ENCODE measurements at places on chromosomes 2 and 18.

- DNase-seq = no peak
Observed at GRCh38 chr2:15619076-15619475, 27.4 kb downstream of the DDX1 start.

- no peak for DNase-seq
Observed at GRCh38 chr18:48938827-48939204, 11.9 kb downstream of the SMAD7 start.

DNA sequence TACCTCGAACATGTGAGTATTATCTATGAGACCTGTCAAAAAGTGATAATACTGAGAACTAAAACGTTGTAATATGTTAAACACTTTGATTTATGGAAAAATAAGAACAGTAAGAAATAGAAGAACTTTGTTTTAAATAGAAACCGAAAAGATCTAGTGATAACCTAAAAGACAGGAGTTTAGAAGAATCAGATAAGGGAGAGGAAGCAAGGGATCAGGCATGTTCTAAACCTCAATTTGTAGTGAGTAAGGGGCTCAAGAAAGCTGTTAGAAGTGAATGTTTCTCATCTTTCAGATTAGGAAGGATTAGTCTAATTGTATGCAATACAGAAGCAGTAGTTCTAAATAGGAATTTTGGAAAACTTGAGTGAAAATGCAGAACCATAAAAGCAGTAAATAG lies 168.7 kb upstream of the MYO3B start:
- DNase-seq = no peak

DNA sequence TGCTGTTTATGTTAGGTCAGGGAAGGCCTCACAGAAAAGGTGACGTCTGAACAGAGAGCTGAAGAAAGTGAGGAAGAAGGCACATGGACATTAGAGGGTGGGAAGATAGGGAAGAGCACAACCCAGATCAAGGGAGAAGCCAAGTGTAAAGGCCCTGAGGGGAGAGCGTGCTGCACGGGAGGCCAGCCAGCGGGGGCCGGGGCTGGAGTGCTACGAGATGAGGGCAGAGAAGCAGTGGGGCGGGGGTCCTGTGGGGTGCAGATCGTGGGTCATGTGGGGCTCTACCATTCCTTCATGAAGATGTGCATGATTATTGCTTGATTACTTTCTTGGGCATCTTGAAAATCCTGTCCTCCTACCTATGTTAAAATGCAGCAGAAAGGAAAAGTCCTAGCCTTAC lies 50.8 kb downstream of the PROC start:
- no peak for DNase-seq

GRCh38 chr2:110678457-110679336 lies 834 bp upstream of the BUB1 start:
- peak; percentile 15 for DNase-seq

Measured in activated CD4-positive, alpha-beta T cell treated with anti-CD3 and anti-CD28 coated beads, Interleukin-2, Interleukin-6, amounts not matched to agents 100 ng/mL and 50 ng/mL, durations not matched to agents 16 hours and 8 hours (primary cell).